Activated naive CD4-positive, alpha-beta T cell (primary cell): ENCODE measurements at places on chromosomes 5 and 9.

DNA sequence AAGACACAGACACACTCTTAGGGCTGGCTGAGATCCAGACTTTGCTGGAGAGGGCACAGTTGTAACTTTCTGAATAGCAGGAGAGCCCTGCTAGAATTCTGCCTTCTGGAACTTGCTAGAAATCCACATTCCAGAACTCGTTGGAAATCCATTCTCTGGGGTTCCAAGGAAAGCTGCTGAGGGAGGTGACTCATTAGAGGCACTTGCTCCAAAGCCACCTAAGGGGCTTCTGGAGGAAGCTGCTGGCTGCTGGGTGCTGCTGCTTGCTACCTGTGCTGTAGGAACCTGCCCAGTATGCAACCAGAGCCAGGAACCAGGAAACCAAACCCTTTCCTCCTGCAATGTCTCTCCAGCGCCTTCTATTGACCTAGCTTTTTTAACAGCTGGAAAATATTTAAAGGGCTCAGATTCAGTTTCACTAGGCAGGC is 4.1 kb upstream of the TLE4 start:
- no peak for DNase-seq

DNA sequence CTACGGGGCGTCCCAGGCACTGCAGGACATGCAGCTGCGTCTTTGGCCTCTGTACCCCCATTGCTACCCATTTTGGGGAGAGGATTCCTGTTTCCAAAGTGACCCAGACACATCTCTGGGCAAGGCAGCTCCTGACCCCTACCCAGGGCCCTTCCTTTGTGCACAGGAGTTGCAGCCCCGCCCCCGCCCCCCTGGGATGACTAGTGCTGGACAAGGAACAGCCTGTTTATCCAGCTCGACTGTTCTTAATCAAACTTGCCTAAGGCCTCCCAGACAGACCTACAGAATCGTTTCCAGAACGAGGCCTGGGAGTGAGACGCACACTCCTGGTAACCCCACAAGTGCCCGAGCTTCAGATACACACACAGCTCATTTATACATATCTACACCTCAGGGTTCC is 13.2 kb downstream of the DIPK1B start:
- no peak for DNase-seq

- no peak for DNase-seq
Observed at GRCh38 chr9:120692901-120693699, 21.2 kb downstream of the MEGF9 start.

- DNase-seq, result no peak
Observed at GRCh38 chr9:114226246-114227055, 71.1 kb downstream of the COL27A1 start.

DNA sequence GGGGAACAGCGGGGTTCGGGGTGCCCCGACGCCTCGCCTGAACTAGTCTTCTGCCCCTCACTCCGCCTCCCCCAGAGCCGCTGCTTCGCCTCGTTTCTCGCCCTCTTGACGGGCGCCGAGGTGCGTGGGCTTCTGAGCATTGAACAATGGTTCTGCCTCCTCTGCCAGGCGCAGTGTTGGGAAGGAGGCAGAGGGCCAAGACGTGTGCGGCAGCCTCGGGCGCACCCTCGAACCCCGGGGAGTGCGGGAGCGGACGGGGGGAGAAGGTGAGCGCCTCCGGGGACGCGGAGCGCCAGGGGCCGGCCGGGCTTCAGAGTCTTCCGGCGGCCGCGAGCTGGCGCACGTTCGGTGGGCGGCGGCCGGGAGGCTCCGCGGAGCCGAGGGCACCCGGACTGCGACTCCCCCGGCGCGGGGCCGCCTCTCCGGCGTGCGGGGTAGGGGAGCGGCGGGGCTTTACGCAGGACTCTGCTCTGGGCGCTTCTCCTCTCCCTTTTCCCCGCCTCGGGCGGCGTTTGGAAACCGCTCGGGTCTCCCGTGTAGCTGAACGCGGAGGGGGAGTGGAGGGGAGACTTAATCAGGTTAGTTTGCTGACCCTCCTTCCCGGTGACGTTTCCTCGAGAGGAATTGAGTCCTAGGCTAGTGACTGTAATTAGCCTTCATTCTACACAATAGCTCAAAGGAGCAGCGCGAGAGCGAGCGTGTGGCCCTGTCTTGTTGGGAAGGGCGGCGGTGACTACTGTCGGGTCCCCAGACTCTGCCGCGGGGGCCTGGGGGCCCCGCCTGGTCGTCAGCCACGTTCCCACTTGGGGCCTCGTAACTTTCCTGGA is 1.1 kb downstream of the VLDLR start:
- no peak for DNase-seq

GRCh38 chr5:124416627-124417026 is 329.8 kb downstream of the ZNF608 start:
- DNase-seq, result no peak

- no peak for DNase-seq
Observed at GRCh38 chr9:31183866-31184265, 1200.6 kb upstream of the ACO1 start.

- DNase-seq, result no peak
Observed at GRCh38 chr5:77358255-77359205, 133.6 kb downstream of the WDR41 start.

GRCh38 chr5:154164249-154164581 is 26.3 kb upstream of the GALNT10 start:
- DNase-seq, result no peak

DNA sequence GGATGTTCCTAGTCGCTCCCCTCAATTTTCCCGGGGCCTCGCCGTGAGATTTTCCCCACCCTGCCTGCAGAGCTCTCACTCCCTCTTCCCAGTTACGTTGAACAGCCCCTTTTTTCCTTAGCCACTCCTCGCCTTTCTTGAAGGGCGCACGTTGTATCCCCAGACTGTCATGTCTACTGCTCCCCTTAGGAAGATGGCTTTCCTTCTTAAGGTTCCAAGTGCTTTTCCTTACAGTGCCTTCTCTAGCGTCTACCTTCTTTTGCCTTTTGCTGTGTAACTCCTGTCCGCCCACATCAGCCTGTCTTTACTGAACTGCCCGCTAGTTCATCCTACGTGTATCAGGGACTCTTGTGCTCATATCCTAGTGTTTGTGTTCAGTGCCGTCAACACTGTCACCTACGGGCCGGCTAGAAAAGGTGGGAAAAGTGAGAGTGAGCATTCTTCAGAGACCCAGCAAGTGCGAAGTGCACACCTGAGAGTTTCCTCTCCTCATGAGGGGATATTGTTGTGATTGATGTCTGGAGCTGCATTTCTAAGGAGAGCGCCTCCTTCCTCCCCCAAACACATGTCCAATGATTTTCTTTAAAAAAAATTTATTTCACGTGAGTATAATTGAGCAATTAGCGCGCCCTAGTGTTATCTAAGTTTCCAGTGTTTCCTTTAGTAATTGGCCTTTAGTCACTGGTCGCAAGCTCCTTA is 764 bp downstream of the CAMLG start:
- no peak for DNase-seq

- no peak for DNase-seq
Observed at GRCh38 chr5:32027717-32028458, 146.2 kb downstream of the GOLPH3 start.

DNA sequence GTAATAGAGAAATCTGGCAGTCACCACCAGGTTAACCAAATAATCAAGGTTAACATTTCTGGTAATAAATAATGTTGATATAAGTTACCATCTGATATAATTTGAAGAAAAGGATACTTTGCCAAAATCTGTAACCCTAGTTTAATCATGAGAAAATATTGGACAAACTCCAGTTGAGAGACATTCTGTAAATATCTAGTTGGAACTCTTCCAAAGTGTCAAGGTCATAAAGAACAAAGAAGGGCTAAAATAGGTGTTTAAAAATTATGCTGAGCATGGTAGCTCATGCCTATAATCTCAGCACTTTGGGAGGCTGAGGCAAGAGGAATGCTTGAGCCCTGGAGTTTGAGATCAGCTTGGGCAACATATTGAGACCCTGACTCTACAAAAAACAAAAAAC is 253.3 kb downstream of the MRPS30 start:
- DNase-seq, result no peak

GRCh38 chr9:2645569-2645968 is 24.0 kb downstream of the VLDLR start:
- no peak for DNase-seq

DNA sequence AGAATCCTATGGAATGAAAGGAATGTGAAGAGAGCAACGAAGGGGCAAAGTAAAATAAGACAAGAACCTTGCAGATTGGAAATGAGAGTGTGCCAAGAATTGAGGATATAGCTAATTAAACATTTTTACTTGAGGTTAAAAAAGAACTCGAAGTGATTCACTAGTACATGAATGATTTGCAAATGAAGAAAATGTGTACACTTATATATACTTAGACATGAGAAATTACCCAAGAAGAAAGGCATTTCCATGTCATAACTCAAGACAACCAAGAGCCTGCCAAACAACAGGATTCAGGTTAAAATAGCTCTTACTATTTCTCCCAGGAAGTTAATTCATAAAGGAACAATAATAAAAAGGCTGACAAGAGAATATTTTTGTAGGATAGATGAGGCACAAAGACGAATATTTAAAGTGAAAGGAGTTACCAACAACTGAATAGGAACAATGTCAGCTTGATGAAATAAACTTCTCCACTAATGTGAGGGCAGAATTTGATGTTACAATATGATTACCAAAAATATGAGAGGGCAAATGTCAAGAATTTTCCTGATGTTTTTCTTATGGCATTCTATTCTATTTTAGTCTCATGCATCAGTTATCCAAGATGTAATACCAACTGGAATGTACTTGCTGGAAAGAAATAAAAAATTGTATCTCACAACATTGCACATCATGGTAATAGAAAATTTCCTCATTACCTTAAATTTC is 18.9 kb upstream of the NPR3 start:
- DNase-seq, result no peak

- no peak for DNase-seq
Observed at GRCh38 chr9:79215821-79216220, 355.9 kb upstream of the TLE4 start.

DNA sequence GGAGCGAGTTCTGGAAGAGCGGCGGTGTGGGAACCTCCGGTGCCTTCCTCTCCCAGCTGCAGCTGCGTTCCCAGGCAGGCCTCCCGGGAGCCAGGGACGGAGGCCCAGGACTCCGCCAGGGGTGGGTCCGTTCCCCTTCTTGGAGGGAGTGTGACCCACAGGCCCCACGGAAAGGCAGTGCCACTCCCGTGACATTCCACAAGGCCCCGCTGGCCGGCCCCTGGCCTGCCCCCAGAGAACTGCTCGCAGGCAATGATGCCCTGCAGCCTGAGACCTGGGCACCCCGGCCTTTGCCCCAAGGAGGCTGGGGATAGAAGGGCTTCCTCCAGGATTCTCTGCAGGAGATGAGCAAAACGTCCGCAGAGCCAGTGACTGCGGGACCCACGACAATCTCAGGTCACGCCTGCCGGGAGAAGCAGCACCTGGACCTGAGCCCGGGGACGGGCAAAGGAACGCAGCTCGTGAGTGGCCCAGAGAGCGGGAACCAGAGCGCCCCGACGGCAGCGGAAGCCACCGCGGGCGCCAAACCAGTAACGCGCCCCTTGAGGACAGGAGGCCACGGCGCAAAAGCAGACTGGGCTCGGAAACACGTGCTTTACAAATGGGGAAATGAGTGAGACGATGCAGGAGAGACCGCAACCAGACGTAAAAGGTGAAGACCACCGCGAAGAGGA is 9.3 kb downstream of the OBP2B start:
- DNase-seq, result no peak

- no peak for DNase-seq
Observed at GRCh38 chr5:159515909-159516415, 185.7 kb upstream of the IL12B start.

GRCh38 chr5:119268387-119269060 is 87.3 kb upstream of the TNFAIP8 start:
- DNase-seq, result peak; percentile 91

DNA sequence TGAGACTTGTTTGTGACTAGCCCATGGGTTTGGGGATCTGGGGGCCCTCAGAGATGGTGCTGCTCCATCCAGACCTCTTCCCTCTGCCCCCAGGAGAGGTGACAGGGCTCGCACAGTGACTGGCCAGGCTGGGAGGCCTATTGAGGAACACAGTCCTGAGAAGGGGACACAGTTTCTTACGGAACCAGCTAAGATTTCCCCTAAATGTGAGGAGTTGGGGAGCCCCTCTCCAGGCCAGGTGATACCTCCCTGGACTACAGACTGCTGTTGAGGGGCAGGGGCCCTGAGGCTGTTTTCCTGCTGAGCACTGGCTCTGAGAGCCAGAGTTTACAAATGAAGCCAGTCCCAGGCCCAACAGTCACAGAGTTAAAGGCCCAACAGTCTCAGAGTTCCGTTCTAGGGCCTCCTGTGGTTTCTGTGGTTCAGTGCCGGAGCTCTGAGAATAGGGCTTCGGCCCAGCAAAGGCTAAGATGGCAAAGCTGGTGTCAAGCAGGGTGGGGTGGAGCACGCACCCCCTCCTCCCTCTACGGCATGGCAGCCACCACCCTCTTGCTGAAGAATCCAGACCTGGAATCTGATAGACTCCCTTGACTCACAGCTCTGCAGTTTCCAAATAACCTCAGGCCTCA is 1.1 kb upstream of the SEMA4D start:
- DNase-seq, result peak; percentile 30

- DNase-seq, result no peak
Observed at GRCh38 chr5:7978991-7979390, 110.0 kb downstream of the MTRR start.

DNA sequence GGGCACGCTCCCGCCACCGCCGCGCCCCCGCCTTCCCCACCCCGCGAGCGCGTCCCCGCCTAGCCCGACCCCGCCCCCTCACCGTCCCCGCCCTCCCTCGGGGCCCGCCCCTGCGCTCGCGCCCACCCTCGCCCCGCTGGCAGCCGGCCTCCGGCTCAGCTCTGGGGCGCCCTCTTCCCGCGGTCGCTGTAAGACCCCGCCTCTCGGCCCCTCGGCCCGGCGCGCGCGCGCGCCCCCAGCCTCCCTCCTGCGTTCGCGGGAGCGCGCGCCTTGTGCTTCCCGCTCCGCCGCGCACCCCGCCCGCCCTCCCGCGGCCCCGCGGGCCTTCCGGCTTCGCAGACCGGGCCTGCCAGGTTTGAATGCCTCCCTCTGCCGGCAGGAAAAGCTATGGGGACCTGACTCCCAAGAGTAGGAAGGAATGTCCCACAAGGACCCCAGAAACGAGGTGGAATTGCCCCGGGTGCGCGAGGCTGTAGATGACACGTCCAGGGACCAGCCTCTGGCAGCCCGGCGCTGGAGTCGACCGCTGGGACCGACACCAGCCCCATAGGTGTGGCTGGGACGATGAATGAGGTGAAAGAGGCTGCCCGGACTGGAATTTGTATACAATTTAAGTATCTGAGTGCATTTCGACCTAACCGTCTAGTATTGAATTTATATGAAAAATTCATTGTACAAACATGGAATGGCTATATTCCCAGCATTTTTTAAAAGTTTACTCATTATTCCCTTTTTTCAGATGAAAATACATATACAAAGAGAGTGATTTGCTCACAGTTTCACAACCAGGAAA is 416 bp upstream of the PTBP3 start:
- peak; percentile 90 for DNase-seq

DNA sequence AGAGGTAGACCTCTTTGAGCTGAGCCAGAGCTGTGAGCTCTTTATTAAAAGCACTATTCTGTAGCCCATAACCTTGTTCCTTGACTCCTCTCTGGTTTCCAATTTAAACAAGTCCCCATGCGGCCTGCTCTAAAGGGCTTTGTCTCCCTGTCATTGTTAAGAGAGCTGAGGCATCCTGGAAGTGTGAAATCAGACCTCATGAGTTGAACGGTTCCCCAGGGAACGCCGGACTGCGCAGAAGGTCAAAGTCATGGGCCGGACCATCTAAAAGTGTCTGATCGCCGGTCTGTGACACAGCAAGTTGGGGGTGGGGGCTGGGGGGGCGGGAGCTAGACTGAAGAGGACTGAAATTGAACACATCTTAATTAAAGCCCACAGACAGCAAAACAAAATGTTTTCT is 265.8 kb downstream of the SLF1 start:
- DNase-seq, result no peak

GRCh38 chr9:9061627-9062026 is 1262.0 kb upstream of the DMAC1 start:
- DNase-seq, result no peak
